ENCODE measurements at places on chromosomes 1 and 21. TPM values are rescaled to one million over a fixed set of nuclear protein-coding genes. Genes with fewer than 3 reads are reported as not detected.

Gene KDM5B
- 53.0 TPM for total RNA-seq

GRCh38 chr1:28534671-28535070 is 18.2 kb upstream of the TRNAU1AP start:
- DNase-seq = no peak

Gene SEMA6C
- total RNA-seq = 132 TPM

Gene VASH2
- total RNA-seq = 113 TPM

GRCh38 chr1:178684111-178684510 is 40.9 kb upstream of the RALGPS2 start:
- no peak for DNase-seq

DNA sequence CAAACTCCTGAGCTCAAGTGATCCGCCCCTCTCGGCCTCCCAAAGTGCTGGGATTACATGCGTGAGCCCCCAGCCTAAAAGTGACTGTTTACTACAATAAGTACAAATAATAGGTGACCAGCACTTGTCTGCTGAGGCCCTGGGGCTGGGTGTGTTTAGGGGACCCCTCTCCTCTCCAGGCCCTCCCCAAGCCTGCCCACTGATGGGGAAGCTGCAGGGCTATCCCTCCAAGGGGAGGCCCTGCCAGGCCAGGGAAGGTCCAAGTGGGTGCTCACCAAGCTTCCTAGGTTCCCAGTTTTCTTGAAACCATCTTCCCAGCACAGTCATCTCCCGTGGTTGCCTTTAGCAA is 60.7 kb downstream of the H3-3A start:
- no peak for DNase-seq

GRCh38 chr1:45016090-45016697 is 4.1 kb downstream of the UROD start:
- no peak for DNase-seq

GRCh38 chr21:36697060-36697850 is 1.7 kb upstream of the SIM2 start:
- DNase-seq = no peak

Data from myocyte (in vitro differentiated cells).